ENCODE measurements at places on chromosomes 5 and 9. TPM values are rescaled to one million over a fixed set of nuclear protein-coding genes. Genes with fewer than 3 reads are reported as not detected.

The PCDHB16 gene
- not detected for total RNA-seq

The ACSL6 gene
- 5.8 TPM for total RNA-seq

The MYOZ3 gene
- 0.06 TPM for total RNA-seq

The LCN1 gene
- total RNA-seq, result not detected

GRCh38 chr5:133996683-133997252, 8.0 kb downstream of the VDAC1 start:
- no peak for DNase-seq

DNA sequence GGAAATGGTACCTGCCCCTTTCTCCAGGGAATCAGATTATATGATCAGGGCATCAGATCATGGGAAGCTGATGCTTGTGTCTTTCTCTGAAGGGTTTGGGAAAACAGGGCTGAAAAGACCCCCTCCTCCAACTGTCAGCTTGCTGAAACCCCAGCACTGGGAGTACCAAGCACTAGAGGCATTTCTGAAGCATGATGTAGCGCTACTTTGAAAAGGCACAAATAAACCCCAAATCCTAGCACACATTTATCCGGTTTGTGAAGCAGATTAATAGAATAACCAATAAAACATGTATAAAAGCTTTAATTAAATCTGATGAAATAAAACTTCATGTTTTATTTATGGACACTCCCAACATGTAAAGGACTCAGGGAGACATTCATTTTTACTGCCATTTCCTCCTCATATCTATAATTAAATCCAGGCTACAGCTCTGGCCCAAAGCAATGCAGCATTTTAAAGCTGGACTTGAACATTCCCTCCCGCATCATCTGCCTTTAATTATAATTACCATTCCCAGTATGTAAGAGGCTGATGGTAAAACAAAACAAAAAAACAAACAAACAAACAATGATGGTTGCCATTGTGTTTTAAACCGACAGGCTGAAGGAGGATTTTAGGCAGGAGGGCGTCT, 298.2 kb upstream of the RFX3 start:
- no peak for DNase-seq

- no peak for DNase-seq
Observed at GRCh38 chr5:107592515-107592914, 78.2 kb downstream of the EFNA5 start.

DNA sequence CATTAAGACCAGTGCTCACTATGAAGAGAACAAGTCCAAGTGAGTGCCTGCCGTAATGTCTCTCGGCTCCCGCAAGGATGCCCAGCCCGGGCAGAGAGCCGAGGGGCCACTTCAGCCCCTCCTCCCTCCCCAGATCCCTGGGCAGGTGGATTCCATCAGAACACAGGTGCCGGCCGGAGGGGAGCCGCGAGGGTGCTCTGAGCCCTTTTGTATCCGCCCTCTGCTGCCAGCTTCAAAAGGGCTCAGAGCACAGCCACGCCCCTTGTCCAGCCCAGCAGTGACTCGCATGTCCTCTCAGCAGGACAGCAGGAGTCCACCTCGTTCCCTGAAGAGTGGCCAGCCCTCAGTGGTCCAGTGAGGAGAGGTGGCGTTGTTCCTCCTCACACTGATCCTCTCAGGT, 43.9 kb downstream of the CYFIP2 start:
- no peak for DNase-seq

DNA sequence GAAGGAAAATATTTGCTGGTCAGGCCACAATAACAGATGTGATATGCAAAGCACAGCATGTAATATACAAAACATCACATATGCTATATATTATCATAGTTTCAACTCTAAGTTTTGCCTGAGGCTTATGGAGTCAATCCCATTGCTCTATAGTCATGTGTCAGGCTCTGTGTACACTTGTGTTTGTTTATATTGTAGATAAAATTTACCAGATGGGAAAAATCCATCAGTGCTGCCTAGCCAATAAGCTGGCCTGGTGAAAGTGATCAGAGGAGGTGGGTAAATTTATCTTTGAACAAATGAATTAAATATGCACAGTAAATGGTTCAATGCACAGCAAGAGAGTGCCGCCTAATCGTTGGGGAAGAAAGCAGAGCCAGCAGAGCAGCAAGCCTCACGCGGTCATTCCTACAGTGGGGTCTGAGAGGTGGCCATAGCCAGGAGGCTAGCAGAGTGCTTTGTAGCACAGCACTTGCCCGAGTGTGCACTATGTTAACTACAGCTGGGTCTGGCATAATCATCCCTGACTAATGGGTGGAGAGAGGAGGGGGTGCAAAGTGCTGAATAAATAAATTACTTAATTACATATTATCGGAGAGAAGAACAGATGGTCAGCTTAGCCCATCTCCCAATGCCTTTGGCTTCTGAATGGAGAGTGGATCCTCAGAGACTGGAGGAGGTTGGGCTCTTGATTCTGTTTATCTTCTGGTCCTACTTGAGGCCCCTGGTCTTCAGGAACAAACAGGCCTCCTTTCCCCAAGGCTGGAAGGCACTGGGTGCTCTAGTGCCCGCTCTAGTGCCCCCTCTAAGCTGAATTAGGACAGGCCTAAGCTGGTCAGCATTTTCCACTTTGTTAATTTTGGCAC, 153.5 kb downstream of the MAT2B start:
- no peak for DNase-seq

GRCh38 chr5:11785771-11786352, 118.4 kb downstream of the CTNND2 start:
- no peak for DNase-seq

DNA sequence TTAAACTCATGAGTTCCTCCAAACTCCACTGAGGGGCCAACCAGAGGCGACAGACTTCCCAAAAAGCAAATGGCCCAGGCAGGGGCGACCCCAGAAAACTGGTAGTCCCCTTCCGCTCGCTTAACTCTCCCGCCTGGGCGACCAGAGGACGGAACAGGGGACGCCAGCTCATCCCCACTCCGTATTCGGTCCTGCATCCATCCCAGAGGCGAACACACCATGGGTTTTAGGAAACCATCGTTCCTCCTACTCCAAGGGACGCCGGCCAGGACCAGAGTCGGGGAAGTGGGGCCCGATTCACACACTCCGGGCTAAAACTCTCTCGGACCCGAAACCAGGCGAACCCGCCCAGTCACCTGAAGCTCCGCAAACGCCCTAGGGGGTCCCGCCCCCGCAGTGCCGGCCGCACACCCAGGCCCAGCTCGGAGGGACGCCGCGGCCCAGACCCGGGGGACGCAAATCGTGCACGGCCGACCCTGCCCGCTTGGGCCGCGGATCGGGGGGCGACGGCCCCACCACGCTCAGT, 478 bp downstream of the TEX10 start:
- peak; percentile 41 for DNase-seq

DNA sequence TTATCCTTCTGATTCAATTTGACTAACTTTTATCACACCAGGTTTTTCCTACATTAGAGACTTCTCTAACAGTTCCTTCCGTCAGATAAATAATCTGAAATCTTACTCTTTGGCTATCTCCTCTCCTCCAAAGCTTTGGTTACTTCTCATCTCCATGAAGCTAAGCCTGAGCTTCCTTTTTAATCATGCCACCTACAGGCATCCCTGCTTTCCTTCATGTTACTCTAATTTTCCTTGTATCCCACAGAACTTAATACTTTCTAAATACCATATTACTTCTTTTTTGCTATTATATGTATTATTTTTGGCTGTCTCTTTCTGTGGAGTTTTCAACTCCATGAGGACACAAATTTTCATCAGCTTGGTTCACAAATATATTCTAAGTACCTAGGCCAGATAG, 49.7 kb downstream of the C9 start:
- DNase-seq, result no peak

DNA sequence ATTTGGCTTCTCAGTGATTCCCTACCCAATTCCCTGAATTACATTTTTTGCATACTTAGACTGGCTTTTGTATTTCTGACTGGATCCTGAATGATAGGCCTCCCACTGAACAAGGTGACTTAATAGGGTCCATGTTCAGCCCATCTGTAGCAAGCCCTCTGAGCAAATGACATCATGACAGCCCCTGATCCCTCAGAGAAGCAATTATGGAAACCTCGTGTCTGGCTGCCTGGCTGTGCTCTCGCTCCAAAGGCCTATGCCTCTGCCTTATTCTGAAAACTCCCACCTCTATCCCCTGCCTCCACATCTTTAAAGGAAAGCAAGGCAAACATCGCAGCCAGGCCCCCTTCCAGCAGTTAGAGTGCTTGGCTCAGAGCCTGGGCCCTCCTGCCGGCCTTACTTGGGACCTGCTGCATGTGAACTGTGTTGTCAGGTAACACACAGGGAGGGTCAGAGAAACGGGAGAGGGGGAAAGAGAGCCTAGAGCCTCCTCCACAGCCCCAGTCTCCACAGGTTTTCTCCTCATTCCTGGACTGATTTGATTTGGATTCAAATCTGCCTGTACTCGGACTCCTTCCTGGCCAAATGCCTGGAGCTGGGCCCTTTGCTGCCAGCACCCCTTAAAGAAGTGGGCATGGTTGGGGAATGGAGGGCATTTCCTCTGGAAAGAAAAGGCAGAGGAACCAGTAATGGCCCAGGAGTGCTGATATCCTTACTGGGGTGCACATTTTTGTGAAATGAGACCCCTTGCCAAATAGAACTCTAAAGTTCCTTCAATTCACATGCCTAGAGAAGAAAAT, 3.8 kb downstream of the DCANP1 start:
- no peak for DNase-seq

DNA sequence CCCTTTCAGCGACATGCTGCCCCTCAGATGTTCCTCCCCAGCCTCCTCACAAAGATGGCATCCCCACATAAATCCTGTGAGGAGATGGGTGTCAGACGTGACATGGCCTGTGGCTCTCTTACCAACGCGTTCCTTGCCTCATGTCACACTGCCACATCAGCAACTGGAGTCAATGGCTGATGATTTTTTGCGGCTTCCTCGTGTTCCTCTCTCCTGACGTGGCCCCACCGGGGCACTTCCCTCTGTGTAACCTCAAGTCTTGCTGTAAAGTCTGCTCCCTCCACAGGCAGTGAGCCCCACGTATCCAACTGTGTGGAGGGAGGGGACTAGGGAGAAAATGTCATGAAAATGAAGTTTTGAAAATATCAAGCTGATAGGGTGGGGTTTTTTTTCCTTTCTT, 53.2 kb upstream of the SHISAL2B start:
- DNase-seq, result no peak

DNA sequence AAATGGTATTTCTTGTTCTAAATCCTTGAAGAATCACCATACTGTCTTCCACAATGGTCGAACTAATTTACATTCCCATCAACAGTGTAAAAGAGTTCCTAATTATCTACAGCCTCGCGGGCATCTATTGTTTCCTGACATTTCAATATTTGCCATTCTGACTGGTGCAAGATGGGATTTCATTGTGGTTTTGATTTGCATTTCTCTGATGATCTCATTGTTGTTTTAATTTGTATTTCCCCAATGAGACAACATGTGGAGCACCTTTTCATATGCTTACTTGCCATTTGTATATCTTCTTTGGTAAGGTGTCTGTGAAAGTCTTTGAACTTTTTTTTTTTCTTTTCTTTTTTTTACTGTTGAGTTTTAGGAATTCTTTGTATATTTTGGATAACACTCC, 473.6 kb downstream of the KCTD16 start:
- no peak for DNase-seq

- no peak for DNase-seq
Observed at GRCh38 chr9:89048616-89049015, 57.3 kb downstream of the S1PR3 start.

DNA sequence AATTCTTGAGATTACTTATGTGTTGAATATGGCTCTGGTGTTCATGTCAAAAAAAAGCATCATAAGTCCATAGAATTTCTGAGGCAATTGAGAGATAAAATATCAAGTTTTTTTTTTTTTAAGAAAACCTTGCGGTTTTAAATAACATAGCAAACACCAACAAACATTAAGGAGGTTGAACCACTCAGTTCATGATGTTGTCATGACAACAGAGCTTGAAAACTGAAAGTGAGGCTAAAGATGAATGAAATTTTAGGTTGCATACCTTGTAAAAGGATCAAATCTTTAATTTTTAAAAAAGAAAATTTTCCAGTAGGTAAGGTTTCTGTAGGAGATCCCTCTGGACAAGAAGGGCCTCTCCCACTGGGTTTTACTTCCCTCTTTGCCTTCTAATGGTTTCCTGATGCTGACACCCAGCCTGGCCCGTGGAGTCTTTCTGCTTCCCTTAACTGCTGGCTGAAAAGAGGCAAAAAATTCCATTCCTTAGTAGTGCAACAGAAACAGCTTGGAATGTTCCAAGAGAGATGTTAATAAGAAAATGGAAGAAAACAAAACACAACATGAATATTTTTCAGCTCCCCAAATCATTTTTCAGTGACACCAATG, 60.0 kb upstream of the FER start:
- no peak for DNase-seq
